T follicular helper cell (primary cell): ENCODE measurements at places on chromosomes 12 and 14.

- DNase-seq, result no peak
Measured at GRCh38 chr14:49982501-49982951, 89.6 kb downstream of the ARF6 start.

- DNase-seq, result no peak
Measured at GRCh38 chr12:43856972-43857371, 21.1 kb downstream of the TMEM117 start.

DNA sequence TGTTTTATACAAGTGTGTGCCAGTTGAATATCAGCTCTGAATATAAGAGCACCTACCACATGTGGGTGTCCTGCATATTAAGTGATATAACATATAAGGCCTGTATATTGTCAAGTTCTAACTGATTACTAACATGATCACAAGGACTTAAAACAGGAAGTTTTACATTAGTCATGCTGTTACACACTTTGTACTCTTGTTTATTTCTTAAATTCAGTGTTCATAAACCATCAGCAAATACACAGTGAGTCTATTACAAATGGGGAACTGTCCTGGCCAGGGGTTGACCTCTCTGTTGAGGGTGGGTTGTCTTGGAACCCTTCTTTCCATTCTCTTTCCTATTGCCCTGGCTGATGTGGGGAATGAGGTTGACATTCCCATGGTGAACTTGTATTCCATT lies 19.1 kb downstream of the HELB start:
- DNase-seq, result no peak

- DNase-seq, result no peak
Measured at GRCh38 chr12:65881348-65881961, 57.2 kb downstream of the HMGA2 start.

DNA sequence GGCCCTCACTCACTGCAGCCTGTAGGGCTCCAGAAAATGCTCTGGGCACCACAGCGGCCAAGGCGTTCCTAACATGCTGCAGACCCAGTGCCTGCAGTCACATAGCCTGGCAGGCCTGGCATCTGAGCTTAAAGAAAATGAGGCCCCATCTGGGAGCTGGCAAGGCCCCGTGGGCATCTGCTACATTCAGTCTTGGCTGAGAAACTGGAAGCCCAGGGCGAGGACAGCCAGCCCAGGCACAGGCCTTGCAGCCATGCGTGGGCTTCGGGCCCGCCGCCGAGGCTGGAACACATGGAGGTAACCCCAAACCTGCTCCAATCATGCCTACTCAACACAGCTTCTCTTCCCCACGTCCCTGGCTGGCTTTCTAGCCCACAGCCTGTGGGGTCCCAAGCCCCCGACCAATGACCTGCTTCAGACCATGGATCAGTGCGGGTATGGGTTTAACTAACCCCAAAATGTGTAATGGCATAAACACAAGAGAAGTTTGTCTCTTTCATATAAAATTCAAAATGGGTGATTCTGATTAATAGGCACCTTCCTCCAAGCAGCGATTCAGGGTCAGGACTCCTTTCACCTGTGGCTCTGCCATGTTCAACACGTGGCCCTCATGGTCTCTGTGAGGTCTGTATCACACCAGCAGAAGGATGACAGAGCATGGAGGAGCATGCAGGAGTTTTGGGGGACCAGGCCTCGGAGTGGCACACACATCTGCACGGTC lies 6.4 kb downstream of the NGB start:
- DNase-seq, result no peak

GRCh38 chr14:53002576-53002975 lies 51.7 kb upstream of the FERMT2 start:
- no peak for DNase-seq

- DNase-seq, result no peak
Measured at GRCh38 chr12:11085419-11085818, 6.7 kb downstream of the TAS2R43 start.

- DNase-seq, result no peak
Measured at GRCh38 chr12:124381456-124382296, 86.8 kb downstream of the RFLNA start.

DNA sequence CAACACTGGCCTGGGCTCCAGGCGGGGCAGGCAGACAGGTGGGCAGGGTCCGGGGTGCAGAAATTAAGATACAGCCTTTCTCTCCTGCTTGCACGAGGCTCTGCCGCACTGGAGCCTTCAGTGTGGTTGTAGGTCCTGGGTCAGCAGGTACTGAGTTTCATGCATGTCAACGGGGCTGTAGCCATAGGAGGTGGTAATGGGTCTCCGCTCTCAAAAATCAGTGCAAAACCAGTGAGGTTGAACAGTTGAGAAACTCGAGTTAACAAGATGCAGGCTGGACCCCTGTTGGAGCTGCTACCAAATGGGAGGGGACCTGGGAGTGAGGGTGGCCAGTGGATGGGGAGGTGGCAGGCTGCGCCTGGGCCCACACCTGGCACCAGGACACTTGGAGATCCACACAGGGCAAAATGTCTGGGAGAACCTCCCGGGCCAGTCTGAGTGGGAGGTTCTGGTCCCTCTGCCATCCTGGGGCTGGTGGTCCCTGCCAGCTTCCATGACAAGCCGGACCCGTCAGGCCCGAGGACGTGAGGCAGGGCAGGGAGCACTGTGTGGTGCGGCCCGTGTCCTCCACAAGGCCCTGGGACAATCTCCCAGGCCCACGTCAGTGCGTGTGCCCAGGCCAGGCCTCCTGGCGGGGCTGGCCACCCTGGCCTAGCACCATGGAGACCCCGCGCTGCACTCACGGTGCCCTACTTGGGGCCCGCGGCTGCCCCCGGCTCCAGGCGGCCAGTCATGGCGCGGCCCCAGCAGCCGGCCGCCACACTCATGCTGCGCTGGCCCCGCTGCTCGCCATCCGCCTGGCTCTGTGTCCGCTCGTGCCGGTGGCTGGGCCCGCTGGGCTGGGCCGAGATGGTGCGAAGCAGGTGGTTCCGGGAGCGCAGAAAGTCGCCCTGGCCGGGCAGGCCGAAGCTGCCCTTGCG lies 5.1 kb downstream of the ARL6IP4 start:
- DNase-seq, result no peak

GRCh38 chr12:11960646-11961045 lies 110.1 kb upstream of the BCL2L14 start:
- no peak for DNase-seq

DNA sequence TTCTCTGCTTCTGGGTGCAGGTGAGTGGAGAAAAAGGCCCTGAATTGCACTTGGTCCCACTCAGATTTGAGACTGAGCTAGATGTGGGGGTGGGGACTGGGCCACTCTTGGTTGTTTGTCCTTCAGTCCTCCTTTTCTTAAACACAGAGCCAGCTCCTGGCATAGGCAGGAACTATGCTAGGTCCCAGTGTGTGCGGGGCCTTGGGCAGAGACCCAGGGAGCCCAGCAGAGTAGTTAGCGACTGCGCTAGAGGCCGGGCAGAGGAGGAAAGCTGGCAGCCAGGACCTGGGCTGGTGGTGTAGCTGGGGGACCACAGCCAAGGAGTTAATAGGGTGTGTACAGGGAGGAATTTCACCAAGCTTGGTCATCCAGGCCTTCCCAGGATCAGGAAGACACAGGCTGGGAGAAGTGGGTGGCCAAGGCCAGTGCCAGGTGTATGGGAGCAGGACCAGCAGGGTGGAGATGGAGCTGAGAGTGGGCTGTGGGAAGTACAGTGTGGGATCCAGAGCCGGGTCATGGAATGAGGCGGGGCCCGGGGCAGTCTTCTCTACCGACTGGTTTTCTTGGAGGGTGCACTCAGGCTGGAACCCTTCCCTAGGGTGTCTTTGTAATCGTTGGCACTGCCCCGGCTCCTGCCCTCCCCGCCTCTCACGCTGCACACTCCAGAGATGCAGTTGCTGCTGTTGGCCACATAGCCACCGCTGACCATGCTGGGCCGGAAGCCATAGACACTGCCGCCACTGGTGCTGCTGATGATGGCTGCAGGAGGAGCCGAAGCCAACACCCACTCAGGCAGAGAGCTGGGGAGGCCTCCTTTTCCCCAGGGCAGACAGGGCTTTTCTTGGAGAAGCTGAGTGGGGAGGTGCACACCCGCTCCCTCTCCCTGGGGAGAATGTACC lies 8.7 kb downstream of the KRT71 start:
- no peak for DNase-seq

DNA sequence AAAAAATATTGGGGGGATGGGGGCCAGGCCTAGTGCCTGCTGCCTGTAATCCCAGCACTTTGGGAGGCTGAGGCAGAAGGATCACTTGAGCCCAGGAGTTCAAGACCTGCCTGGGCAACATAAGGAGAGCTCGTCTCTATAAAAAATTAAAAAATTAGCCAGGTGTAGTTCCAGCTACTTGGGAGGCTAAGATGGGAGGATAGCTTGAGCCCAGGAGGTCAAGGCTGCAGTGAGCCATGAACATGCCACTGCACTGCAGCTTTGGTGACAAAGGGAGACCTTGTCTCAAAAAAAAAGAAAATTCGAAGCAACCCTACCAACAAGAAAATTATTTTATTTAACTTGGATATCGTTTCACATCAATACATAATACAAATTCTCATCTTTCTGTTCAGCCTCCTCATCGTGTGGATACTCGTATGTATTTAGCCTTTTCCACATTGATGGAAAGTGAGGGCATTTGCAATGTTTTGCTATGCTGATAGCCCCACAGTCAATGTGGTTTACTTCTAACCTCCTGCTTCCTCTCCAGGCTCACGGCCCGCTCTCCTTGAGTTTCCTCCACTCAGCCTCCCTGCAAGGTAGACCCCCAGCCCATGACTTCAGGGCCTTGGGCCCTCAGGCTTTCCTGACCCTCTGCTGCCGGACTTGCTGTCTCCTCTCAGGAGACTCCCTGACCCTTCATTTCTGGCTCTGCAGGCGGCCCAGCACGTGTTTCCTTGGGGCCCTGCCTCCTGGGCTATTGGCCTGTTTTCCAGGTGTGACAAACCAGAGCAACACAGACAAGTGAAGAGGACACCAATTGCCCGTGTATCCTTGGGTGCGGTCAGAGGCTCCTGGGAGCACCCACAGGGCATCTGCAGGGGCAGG lies 54.8 kb downstream of the NFKBIA start:
- no peak for DNase-seq

- DNase-seq, result no peak
Measured at GRCh38 chr14:90911121-90911520, 94.9 kb upstream of the TTC7B start.

DNA sequence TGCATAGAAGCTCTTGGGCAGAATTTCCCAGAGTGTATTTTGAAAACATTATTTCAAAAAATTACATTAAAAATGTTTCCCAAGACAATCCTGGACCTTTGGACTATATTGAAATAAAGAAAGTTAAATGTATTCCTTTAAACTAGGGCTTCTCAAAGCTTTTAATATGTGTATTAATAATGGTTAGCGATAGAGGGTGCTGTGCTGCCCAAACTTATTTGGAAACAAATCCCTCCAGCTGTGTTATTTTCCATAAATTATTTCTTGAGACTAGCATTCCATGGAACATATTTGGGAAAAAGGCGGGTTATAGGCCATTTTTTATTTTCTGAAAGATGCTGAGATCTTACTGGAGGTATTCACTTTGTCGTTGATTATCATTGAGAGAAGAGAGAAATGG lies 397.8 kb upstream of the MIS18BP1 start:
- no peak for DNase-seq

GRCh38 chr12:38998887-38999482 lies 93.6 kb upstream of the CPNE8 start:
- no peak for DNase-seq

DNA sequence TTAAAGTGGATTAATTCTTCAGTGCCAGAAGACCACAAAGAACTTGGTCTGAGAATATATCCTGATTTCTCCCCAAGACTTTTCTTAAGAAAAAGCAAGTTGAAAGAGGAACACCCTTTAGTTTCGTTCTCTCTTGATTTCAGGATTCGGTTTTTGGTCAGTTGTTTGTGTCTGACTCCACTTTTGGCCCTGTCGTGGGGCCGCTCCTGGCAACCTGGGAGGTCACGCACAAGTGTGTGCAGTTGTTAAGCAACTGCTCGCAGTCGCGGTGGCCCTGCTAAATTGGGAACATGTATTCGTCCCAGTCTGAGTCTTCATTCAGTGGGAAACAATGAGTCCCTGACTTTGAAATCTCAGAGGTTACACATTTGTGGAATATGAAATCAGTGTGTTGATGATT lies 68.7 kb downstream of the RGS6 start:
- DNase-seq, result no peak

GRCh38 chr14:93011141-93011529 lies 88.2 kb downstream of the CHGA start:
- no peak for DNase-seq

DNA sequence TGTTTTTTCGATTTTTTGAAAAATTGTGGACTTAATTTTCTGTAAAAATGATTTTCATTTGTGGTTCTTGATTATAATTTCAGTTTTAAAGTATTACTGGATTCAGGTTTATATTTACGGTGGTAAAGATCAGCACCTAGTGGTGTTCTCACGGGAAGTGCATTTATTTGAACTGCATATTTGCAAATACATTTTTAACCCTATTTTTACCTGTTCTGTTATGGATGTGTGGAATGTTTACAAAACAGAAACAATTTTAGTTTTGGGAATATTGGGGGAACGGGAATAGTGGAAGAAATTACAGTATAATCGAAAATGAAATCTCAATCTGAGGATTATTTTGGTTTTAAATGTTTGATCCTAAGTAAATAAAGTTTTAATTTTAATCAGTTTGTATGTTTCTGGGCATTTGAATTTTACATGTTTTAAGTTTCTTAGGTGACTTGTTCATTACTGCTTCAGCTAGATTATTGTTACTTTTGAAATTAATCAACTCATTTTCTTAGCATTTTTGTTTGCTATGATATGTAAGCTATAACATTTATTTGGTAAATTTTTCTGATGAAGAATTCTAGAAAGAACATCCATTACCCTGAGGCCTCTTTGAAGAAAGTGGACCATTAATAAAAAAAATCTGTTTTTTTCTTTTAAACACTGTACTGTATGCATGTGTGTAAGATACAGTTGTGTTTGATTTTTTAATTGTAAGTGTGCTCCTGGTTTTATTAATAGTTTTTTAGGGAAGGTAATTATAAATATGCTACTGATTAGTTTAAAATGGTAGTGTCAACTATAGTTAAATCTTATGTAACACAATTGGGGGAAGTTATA lies 942 bp downstream of the ATF7IP start:
- no peak for DNase-seq

DNA sequence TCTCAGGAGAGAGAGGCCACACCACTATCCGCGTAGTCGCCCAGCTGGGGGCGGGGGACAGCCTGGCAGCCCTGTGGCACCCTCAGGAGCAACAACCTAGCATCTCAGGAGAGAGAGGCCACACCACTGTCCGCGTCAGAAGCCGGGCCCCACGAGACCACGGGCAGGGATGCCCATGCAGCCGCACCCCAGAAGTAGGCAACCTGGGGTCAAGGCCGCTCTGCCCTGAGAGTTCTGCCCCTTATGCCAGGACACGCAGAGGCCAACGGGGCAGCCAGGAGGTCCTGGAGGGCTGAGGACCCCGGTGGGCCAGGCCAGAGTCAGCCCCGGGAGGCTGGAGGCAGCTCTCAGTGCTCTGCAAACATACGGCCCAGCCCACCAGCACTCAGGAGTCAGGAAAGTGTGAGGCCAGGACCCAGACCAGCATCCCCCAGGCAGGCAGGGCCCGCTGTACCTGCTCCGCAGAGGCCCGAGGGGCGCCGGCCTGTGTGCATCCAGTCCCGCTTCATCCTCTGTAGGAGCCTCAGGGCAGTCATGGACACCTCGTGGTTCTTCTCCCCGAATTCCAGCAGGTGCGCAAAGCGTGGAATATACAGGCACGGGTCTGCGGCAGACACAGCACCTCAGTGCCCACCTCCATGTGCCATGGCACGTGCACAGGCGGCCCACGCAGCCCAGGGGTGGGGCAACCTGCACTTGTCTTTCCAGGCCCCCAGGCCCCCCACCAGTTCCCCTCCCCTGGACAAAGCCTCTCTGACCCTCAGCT lies 7.3 kb upstream of the BTBD6 start:
- DNase-seq, result no peak

- no peak for DNase-seq
Measured at GRCh38 chr12:64265839-64266238, 43.7 kb upstream of the KICS2 start.

- DNase-seq, result no peak
Measured at GRCh38 chr12:53143355-53143754, 37.2 kb upstream of the ZNF740 start.
